ENCODE measurements at places on chromosomes 11 and 22.

GRCh38 chr11:70415191-70415590 lies 16.9 kb downstream of the CTTN start:
- peak; percentile 88 for DNase-seq

DNA sequence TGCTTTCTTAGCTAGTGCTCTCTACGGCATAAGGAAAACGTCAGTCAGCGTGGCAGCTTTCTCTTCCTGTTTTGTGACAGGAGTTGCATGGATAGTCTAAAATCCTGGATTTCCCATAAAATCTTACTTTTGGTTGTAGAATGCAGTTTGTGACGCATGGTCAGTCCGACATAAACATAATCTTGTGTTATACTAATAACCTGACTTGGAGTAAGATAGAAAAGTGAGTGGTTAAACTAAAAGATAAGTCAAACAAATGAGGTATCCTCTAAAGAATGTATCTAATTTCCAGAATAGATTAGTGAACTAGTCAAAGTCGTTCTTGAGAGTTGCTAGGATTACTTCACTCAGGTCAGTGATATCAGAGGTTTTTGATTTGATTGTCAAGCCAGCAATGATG lies 157.6 kb downstream of the PGR start:
- DNase-seq, result no peak

DNA sequence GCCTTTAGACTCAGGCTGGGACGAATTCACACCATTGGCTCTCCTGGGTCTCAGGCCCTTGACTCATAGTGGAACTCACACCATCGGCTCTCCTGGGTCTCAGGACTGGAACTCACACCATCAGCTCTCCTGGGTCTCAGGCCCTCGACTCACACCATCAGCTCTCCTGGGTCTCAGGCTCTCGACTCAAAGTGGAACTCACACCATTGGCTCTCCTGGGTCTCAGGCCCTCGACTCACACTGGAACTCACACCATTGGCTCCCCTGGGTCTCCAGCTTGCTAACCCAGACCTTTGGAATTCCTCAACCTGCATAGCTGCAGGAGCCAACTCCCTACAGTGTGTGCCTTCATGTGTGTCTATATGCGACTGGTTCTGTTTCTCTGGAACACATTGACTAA lies 56.7 kb downstream of the SHISAL1 start:
- DNase-seq, result no peak

GRCh38 chr11:115958089-115959000 lies 454.1 kb upstream of the CADM1 start:
- DNase-seq, result no peak

DNA sequence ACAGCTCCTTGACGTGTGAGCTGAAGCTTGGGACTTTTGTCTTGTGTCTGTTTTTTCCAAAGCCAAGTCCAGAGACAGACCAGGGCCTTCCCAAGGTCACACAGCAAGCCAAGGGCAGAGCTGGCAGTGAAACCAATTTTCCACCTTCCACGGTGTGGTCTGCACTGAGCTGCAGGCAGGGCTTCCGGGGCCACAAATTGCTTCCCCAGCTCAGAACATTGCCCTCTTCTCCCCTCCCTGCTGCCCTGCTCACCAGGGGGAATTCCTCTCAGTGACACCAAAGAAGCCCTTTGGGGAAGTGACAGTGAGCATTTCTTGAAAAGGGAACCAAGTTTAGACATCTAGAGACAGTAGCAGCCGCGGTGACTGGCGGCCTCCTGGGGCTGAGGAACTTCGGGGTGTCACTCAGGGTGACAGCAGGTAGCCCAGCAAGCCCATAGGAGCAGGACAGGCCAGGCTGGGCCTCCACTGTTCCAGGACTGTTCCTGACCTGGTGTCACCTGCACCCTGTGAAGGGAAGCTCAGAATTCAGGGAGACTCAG lies 9.2 kb downstream of the FXYD2 start:
- no peak for DNase-seq

DNA sequence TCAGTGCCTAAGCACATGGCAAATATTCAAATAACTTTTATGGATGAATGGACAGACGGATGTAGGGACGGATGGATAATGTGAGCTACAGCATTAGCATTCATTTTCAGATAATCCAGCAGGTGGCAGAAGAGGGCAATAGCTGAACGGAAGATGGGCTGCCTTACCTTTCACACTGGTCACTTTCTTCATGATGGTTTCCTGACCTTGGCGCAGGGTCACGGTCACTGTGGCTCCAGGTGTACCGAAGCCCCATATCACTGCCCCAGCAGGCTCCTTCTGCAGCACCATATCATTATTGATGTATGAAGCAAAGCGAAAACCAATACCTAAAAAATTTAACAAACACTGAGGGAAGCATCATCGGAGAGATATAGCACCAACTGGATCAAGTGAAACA lies 4.3 kb downstream of the SIAE start:
- DNase-seq, result peak; percentile 5

DNA sequence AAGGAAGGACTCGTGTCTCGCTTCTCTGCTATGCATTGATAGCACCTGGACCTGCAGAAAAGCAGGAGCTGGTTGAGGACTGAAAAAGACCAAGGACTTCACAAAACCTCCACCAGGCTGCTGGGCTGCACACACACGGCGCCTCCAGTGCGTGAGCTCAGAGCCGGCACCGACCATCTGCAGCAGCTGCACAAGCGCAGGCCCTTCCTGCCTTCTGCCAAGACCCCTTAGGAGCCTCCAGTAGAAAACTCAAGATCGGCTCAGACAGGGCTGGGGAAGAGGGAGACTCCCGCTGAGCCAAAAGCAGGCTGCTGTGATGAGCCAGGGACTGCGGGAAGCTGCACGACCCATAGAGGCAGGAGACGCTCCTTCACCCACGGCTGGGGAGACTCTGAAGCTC lies 70.9 kb downstream of the PHF21B start:
- no peak for DNase-seq

DNA sequence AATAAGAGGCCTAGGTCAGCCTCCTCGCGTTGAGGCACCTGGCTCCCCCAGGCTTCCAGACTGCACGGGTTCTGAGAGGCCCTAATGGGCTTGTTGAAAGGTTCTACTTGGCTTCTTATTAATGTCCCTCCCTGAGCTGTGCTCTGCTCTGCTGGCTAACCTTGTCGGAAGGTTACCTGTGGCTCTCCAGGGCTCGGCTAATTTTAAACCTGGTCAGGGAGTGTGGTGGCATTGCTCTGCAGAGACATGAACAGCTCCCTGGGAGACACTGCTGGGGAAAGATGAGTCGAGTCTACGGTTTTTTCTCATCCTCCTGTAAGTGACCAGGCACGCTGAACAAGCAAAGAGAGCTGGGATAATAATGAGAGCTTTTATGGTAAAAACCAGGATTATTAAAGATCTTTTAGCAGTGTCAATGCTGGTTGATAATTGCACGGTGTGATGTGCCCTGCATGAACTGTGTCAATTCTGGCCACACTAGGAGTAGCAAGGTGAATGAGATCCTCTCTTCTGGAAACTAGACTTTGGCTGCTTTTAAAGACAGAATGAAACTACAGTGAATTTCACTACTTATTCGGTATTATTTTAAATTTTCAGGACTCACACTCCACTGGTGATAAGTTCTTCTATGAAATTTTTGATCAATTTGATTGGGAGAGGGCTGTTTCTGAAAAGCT lies 70.7 kb downstream of the TEAD1 start:
- DNase-seq, result no peak

DNA sequence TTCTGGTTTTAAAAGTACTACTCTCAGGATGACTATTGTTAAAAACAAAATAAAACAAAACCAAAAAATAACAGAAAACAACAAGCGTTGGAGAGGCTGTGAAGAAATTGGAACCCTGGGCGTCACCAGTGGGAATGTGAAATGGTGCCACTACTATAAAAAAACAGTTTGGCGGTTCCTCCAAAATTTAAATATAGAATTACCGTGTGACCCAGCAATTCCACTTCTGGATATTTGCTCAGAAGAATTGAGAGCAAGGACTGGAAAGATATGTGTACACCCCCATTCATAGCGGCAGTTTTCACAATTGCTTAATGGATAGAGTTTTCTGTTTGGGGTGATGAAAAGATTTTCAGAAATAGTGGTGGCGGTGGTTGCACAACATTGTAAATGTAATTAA lies 8.6 kb downstream of the APOA4 start:
- no peak for DNase-seq

DNA sequence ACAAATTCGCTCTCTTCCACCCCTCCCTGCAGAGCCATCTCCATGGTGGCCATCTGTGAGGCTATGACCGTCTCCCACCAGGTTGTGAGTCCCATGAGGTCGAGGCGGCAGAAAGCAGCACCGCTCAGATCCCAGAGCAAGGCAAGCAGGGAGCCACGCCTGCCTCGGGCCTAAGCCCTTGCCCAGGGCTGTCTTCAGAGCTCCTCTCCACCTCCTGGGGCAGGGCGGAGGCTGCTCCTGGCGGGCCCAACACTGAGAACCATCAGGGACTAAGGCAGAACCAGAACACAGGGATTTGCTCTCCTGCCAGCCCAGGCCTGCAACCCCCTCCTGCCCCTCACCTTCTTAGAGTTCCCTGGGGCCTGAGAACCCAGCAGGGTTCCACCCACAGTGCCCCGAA lies 80.9 kb upstream of the WNT11 start:
- no peak for DNase-seq

DNA sequence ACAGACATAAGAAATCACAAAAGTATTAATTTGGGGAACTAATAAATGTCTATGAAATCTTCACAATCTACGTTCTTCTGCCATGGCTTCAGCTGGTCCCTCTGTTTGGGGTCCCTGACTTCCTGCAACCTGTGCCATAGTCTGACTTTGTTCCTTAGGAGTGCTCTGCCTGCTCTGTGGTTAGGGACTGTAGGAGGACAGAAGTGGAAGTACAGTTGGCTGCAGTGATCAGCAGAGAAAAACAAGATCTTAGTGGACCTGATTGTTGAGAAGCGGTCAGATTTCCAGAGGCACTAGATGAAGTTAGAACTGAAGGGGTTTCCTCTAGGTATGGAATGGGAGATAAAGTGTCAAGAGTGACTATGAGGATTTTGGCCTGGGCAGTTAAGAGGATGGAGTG lies 80.6 kb downstream of the PPP6R3 start:
- DNase-seq, result no peak

DNA sequence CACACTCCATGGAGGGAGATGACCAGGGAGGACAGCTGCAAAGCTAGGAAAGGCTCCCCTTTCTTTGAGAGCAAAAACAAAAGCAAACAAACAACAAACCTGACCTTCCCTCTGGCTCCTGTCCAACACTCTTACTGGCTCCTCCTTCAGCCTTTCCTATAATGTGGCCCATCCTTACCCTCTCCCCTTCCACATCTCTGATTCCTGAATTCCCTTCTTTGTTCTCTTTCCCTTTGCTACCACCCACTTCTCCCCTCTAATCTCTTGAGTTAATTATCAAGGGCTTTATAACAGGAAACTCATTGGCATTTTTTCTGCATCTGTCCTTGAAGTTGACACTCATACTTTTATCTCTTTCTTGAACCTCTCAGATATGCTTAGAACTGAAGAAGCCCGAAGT lies 56.3 kb downstream of the ZNF280B start:
- no peak for DNase-seq

GRCh38 chr22:23521441-23522113 lies 58.5 kb downstream of the IGLL1 start:
- DNase-seq, result peak; percentile 88

DNA sequence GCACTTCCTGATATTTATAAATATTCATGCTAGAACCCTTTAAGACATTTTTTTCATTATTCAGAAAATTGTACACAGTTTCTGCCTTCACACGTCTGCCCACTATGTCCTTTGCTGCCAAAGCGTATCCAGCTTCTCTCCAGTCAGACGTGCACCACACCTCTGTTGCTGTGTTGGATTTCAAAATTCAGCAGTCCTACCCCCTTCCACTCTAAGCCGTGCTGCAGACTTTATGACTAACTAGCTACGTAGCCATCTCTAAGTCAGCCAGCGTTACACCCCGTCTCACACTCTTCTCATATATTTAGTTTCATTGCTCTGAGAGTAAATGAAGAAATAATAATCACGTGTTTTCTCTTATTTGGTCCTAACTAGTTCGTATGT lies 28.2 kb upstream of the OPCML start:
- no peak for DNase-seq

DNA sequence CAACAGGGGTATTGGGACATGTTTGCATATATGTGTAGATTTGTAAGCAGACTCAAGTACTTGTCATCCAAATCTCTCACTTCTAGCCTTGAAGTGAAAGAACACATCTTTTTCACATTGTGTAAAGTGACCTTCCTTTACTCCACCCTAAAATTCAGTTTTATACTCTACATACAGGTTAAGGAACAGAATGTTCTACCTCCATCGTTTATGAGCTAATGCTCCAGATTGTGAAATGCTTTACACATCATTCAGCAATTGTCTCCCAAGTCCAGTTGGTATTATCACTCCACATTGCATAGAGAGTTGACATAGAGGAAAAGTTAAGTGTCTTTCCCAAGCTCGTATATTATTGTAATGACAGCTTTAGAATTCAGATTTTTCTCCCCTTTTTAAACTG lies 46.1 kb upstream of the BLID start:
- DNase-seq, result no peak

DNA sequence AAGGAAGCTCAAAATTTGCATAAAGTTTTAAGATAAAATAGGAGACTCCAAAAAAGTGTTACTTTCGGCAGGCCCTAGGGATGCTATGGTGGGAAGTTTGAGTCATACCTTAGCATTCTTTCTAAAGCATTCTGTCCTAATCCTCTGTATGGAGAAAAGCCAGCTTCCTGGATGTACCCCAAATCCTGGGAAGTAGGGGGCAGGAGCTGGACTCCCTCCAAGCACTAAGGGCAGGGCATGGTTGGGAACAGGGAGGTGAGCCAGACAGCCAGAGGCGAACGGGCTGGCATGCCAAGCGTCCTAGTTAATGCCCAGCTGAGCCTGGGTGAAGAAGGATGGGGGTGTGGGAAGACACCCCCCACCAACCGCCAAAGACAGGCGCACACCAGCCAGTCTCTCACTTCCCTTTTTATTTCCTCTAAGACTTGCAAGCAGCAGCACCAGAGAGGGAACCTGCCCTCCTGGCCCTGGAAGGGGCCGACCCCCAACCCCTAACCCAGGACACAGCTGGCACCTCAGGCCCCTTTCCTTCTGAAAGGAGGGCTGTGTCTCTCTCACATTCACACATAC lies 23.9 kb downstream of the RTN4RL2 start:
- no peak for DNase-seq

GRCh38 chr11:60880643-60881282 lies 13.4 kb downstream of the ZP1 start:
- no peak for DNase-seq

DNA sequence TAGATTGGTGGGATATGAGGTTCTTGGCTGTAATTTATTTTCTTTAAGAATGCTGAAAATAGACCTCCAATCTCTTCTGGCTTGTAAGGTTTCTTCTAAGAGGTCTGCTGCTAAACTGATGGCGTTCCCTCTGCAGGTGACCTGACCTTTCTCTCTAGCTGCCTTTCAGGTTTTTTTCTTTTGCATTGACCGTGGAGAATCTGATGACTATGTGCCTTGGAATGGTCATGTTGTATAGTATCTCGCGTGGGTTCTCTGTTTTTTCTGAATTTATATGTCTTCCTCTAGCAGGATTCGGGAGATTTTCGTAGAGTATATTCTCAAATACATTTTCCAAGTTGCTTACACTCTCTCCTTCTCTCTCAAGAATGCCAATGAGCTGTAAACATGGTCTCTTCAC lies 122.2 kb downstream of the DDX10 start:
- DNase-seq, result no peak

GRCh38 chr11:118227865-118228785 lies 3.3 kb upstream of the JAML start:
- no peak for DNase-seq

GRCh38 chr11:60872124-60872960 lies 5.0 kb downstream of the ZP1 start:
- no peak for DNase-seq

- no peak for DNase-seq
Observed at GRCh38 chr11:93689240-93689639, 27.8 kb downstream of the CEP295 start.

GRCh38 chr11:76208438-76209374 lies 2.4 kb upstream of the WNT11 start:
- no peak for DNase-seq

All from amniotic stem cell (primary cell).